ENCODE measurements at places on chromosomes 5 and 9.
A peak's percentile ranks its signal among the peaks of the same experiment; 100 is the strongest.

- no peak for DNase-seq
Measured at GRCh38 chr9:32930486-32930885, 70.9 kb downstream of the APTX start.

- DNase-seq: no peak
Measured at GRCh38 chr9:137055385-137056364, 1.8 kb upstream of the ENTPD2 start.

GRCh38 chr9:72315089-72315509 lies 49.9 kb downstream of the ZFAND5 start:
- DNase-seq: no peak

GRCh38 chr5:64628901-64629300 lies 61.4 kb upstream of the SHISAL2B start:
- no peak for DNase-seq

DNA sequence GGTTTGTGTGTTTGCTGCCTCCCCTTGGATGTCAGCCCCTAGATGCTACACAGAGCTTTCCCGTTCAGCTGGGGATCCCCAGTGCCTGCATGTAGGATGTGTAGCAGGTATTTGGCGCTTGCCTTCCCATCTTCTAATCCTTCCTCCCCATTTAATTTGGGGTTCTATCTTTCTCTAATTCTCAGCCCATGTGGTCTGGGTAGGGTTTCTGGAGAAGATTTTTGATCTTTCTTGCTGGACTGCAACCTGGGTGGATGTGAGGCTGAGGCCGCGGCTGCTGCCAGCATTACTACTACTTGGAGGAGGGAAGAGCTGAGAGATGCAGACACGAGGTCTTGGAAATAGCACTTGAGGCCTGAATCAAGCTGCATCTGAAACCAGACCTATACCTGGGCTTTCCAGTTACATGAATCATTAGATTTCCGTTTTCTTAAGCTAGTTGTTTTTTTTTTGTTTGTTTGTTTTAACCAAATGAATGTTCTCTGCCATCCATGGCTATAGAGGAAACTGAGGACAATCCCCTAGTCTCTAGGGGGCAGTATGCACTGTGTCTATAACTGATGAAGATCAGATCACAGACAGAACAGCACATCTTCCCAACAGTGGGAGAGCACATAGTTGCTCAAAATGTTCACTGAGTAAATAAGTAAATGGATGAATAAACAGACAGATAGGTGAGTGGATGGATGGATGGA lies 178.6 kb downstream of the FGF18 start:
- DNase-seq: no peak

- DNase-seq: no peak
Measured at GRCh38 chr5:109769597-109770291, 80.0 kb downstream of the MAN2A1 start.

GRCh38 chr9:87681271-87682061 lies 44.5 kb upstream of the CTSL start:
- DNase-seq: no peak

DNA sequence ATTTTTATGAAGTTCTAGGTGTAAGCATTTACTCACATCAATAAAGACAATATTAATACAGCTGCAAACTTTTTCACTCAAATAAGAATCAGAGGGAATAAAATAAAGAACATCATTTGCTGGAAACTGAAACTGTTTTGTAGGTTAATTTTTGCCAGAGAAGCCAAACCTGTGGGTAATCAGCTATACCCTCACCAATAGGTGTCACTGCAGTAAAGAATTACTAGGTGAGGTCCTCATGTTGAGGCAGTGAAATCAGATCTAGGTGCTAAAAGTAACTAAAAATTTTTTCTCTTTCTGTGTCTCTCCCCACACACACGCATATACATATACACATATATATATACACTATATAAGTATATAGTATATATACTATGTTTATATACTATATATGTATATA lies 1016.3 kb upstream of the SEMA6A start:
- DNase-seq: no peak

GRCh38 chr9:85536076-85536475 lies 205.7 kb downstream of the AGTPBP1 start:
- no peak for DNase-seq

DNA sequence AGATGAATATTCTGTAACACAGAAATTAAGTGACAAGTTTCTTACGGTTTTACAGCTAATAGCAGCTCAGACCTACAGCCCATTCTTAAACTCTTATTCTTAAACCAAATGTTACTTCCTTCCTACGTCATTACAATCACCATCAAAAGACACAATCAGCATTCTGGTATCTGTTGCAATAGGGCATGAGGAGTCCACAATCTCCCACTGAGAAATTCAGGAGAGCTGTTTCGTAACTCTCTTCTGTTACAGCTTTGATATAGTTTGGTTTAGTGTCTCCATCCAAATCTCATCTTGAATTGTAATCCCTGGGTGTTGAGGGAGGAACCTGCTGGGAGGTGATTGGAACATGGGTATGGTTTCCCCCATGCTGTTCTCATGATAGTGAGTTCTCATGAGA lies 163.4 kb downstream of the GAS1 start:
- DNase-seq: no peak

DNA sequence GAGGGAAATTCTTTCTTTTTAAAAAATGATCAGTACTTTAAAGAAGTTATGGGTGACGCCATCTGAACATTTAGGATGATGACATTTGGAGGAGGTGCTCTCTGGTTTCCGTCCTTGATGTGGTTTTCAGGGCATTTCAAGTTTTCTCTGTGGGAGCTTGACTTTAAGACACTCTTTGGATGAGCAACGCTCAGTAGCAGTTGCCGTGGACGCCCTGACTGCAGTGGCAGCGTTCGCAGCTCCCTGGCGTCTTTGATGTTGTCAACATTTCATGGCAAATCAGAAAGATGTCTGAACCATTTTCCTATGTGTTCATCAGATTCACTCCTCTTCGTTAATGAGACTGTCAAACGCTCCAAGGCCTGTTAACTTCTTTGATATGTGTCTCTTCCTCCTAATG lies 86.1 kb downstream of the ZNF354C start:
- DNase-seq: no peak

- no peak for DNase-seq
Measured at GRCh38 chr5:131264451-131265099, 722 bp downstream of the CDC42SE2 start.

- DNase-seq: no peak
Measured at GRCh38 chr5:131382407-131383395, 118.8 kb downstream of the CDC42SE2 start.

- DNase-seq: peak; percentile 47
Measured at GRCh38 chr5:172187118-172188032, 649 bp downstream of the STK10 start.

GRCh38 chr9:129988607-129989361 lies 54.2 kb downstream of the FNBP1 start:
- no peak for DNase-seq

DNA sequence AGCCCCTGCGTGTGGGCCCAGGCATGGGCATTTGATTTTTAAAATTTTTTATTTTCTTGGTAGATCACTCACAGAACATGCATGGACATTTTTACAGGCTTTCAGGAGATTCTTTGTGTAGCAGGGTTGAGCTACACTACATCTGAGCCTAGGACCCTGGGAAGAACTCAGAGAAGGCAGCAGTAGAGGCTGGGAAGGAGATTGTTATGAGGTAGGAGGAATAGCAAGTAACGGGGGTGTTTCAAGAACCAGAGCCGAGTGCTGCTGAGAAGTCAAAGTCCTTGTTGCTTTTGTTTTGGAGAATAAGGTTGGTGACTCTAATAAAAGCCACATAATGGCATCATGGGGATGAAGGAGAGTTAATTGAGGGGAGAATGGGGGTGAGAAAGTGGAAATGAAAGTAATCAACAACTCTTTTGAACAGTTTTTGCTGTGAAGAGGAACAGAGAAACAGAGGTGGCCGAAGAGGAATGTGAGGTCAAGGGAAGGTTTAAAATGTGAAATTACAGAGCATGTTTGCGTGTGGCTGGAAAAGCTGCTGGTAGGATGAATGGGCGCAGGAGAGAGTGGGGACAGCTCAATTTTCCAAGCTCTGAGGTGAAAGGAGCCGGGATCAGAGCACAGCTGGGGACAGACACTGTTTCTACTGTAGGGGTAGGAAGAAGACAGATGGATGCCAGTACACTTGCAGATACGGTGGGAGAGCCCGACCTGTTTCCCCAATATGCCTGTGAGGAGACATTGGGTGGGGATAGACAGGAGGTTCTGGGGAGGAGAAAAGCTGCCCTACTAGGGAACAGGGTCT lies 4.7 kb upstream of the PDLIM7 start:
- DNase-seq: no peak

DNA sequence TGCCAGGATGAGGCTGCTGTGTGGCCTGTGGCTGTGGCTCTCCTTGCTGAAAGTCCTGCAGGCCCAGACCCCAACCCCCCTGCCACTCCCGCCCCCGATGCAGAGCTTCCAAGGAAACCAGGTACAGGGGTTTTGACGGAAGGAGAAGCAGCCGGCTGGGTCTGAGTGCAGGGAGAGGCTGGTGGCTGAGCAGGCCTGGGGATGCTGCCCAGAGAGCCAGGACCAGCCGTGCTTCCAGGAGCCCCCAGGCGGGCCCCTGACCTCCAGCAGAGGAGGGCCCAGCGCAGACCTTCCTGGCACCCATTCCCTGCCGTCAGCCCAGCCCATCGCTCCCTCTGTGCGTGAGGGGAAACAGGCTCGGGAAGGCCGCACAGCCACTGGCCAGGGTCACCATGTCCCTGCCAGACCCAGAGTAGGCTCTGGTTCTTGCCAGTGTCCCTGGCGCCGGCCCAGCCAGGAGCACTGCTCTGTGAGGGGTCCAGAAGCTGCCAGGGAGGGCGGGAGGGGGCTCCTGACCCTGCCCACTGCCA lies 313 bp downstream of the LCN12 start:
- DNase-seq: no peak

GRCh38 chr9:19768798-19769197 lies 20.0 kb downstream of the SLC24A2 start:
- no peak for DNase-seq

DNA sequence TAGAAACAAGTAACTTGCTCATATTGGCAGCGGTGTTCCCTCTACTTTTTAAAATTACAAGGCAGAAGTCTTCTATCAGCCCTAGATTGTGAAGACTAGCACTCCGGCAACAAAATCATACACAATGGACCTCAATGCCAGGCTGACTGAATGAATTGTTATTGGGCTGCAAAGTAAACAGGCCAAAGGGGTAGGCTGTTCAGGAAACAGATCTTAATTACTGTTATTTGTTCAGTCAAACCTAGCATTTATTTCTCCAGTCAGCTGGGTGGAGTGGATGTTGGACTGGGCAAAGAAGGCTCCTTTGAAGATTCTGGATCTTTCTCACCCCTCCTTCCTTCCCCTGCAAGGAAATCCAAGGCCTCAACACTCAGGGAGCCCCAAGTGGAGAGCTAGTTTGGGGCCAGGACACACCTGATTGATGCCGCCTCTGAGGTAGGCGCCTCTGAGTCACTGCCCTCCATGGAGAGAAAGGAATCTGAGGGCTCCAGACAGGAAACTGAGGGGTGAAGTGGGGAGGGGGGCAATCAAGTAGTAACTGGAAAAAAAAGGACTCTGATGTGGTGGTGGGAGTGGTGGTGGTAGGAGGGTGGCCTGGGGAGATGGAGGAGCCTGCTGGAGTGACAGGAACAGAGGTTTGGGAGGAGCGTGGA lies 35.5 kb downstream of the SERINC5 start:
- DNase-seq: no peak

- no peak for DNase-seq
Measured at GRCh38 chr5:157799578-157799977, 56.1 kb downstream of the LSM11 start.

DNA sequence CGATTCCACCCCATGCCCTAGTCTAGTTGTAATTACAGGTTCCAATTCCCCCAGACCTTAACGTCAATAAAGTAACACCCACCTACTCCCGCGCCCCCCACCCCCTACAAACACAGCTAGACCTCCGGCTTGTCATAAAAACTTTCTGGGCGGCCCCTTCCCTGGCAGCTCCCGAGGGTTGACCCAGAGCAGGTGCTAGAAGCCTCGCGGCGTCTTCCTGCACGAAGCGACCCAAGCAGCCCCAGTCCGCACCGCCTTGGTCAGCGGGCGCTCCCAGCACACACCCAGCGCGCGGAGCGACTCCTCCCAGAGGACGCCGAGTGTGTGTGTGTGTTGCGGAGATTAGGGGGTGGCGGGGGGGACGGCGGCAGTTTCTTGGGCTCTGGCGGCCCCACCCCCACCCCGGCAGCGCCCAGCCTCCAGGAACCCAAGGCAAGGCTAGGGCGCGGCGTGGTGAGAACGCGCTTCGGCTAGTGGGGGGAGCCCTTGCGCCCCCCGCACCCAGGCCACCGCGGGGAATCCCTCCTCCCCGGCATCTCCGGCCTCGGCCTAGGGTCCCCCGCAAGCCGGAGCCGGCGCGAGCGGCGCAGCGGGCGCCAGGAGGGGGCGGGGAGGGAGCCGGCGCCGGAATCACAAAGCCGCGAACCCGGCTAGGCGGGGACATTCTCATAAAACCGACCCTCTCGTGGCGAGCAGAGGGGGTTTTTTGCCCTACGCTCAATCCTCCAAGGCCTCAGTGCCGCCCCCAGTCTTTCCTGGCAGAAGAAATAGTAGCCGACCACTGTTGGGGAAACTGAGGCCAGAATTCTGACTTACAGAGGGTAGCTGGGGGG lies 2.2 kb downstream of the PCDH1 start:
- no peak for DNase-seq

- no peak for DNase-seq
Measured at GRCh38 chr5:117559005-117559844, 984.6 kb upstream of the SEMA6A start.

DNA sequence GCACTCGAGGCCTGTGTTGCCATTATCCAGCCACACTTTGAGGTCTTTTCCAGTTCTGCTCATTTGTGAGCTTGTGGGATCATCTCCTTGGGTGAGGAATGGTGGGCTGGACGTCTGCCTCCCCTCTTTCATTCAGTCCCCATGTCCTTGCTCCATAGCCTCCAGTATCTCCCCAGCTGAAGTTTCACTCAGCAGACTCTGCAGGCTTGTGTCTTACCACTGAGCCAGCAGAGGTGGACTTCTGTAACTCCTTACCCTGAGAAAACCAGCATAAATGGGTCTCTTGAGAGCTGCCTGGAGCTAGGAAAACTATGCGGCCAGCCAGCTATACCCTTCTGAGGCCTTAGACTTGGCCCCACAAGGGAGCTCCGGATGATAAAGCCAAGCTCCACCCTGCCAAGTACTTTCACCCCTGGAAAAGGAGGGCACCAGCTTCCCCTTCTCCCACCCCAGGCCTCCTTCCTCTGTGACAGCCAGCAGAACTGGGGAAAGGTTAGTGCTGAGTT lies 12.2 kb downstream of the IRF1 start:
- DNase-seq: no peak

GRCh38 chr5:172110921-172111851 lies 76.8 kb downstream of the STK10 start:
- DNase-seq: peak; percentile 47

GRCh38 chr9:83106263-83106662 lies 43.3 kb upstream of the RASEF start:
- DNase-seq: no peak

DNA sequence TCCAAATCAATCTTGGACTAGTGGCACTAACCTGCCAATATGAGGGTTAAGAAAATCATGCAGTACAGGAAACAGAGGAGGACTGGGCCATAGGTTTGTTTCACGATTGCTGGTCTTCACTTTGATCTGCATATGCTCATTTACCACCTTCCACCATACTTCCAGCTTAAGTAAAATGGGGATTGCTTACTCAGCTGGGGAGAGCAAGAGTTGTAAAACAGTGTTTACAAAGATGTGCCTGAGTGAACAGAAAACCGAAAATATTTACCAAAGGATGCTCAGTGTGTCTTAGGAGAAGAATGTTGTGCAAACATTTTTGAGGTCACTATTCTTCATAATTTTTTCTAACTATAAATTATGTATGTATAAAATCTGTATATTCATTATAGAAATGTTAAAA lies 65.1 kb upstream of the DNAH5 start:
- DNase-seq: no peak

Measured in activated CD4-positive, CD25-positive, alpha-beta regulatory T cell treated with anti-CD3 and anti-CD28 coated beads, Interleukin-2, amount 50 U/mL, for 16 hours (primary cell).